ENCODE measurements at places on chromosomes 5 and 9.

DNA sequence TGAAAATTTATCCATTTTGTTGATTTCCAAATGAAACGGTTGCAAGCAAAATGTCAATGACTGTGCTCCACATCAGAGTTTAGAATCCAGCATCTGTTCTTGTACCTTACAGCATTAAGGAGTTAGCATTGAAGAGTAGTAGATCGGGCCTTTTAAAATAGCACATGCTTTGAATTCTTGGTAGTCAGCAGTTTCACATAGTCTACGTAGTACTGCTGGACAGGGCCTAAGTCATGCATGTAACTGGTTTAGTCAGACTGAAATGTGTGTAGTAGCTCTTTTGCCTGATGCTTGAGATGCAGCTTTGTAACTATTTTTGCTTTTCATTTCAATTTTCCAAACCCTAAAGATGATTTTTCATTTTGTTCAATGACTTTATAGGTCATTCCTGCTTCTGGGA lies 19.8 kb downstream of the LECT2 start:
- DNase-seq, result no peak

DNA sequence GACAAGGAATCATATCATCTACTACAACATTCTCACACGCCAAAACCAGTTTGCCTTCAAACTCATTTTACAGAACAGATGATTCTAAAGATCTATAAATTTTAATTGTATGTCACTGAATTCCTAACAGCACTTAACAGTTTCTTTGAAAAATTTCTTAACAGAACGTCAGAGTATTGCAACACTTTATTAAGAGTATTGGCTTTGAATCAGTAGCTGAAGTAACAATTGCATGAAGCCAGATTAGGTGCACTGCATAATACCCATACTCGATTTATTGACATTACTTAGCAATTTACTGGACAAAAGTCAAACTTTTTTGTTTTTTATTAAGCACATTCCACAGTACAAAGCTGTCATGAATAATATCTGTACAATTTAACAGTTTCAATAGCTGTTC lies 75.8 kb downstream of the SMIM23 start:
- DNase-seq, result no peak

- no peak for DNase-seq
Observed at GRCh38 chr5:43034591-43034968, 5.5 kb downstream of the ANXA2R start.

GRCh38 chr5:154851351-154851750 lies 948 bp upstream of the FAXDC2 start:
- DNase-seq, result no peak
